Omental fat pad (tissue), 4 donors: ENCODE measurements at places on chromosomes 4 and X. TPM values are rescaled to one million over a fixed set of nuclear protein-coding genes. Genes with fewer than 3 reads are reported as not detected.

SPANXA2 gene
- total RNA-seq, result not detected

- DNase-seq, result no peak
Measured at GRCh38 chr4:8205241-8205707, 6.2 kb downstream of the SH3TC1 start.

LNX1 gene
- total RNA-seq, result 72.4 TPM

- DNase-seq, result no peak
Measured at GRCh38 chr4:87541521-87541920, 12.3 kb upstream of the SPARCL1 start.

- no peak for DNase-seq
Measured at GRCh38 chr4:174222266-174222872, 61.1 kb downstream of the FBXO8 start.

DNA sequence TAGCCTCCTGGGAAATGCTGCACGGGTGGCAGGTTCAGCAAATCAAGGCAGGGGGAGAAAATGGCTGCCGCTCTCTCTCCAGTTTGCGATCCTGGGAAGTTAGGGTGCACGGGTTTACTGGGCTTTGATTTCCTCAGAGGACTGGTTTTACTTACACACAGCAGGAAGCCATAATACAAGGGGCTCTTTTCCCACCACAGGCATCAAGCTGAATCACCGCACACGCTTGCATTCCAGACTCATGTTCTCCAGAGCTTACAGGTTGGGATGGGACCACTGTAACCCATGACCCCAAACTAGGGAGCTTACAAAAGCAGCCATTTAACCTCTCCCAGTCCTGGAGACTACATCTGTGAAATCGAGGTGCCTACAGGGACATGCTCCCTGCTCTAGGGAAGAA, 159.8 kb downstream of the DHRSX start:
- DNase-seq, result no peak

LDB2 gene
- total RNA-seq, result 53.0 TPM

GYPA gene
- total RNA-seq, result not detected

DNA sequence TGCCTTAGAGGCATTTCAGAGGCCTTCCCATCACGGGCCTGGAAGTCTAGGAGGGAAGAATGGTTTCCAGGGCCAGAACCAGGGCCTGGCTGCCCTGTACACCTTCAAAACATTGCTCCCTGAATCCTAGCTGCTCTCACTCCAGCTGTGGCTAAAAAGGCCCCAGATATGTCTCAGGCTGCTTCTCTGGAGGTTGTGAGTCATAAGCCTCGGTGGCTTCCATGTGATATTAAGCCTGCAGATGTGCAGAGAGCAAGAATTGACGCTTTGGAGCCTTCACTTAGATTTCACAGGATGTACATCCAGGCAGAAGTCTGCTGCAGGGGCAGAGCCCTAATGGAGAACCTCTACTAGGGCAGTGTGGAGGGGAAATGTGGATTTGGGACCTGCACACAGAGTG, 502.5 kb downstream of the GRXCR1 start:
- DNase-seq, result no peak

ABLIM2 gene
- total RNA-seq, result 10.1 TPM

- DNase-seq, result no peak
Measured at GRCh38 chrX:150314186-150314585, 48.9 kb upstream of the MAMLD1 start.

ERAS gene
- total RNA-seq, result not detected

GRCh38 chr4:188485906-188486305, 346.7 kb downstream of the TRIML1 start:
- no peak for DNase-seq

ATP1B4 gene
- not detected for total RNA-seq

- DNase-seq, result no peak
Measured at GRCh38 chr4:2825740-2826139, 17.9 kb upstream of the ADD1 start.

ZRSR2 gene
- 8.2 TPM for total RNA-seq

GRPR gene
- not detected for total RNA-seq

DNA sequence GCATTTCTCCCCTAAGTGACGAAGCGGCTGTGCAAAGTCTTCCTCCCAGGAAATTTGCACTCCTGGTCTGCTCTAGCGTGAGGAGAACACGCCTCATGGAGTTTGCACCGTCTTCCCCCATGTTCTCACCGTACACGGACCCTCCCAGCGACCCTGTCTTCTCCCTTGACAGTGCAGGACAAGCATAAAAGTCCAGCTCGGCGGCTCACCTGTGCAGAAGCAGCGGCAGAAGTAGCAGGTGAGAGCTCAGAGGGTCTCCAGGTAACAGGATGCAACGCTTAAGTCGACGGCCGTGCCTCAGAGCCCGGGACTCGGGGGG, 314 bp downstream of the P2RY8 start:
- DNase-seq, result no peak

- DNase-seq, result no peak
Measured at GRCh38 chrX:17415242-17415810, 40.3 kb downstream of the NHS start.

ARMCX1 gene
- total RNA-seq, result 13.7 TPM

DNA sequence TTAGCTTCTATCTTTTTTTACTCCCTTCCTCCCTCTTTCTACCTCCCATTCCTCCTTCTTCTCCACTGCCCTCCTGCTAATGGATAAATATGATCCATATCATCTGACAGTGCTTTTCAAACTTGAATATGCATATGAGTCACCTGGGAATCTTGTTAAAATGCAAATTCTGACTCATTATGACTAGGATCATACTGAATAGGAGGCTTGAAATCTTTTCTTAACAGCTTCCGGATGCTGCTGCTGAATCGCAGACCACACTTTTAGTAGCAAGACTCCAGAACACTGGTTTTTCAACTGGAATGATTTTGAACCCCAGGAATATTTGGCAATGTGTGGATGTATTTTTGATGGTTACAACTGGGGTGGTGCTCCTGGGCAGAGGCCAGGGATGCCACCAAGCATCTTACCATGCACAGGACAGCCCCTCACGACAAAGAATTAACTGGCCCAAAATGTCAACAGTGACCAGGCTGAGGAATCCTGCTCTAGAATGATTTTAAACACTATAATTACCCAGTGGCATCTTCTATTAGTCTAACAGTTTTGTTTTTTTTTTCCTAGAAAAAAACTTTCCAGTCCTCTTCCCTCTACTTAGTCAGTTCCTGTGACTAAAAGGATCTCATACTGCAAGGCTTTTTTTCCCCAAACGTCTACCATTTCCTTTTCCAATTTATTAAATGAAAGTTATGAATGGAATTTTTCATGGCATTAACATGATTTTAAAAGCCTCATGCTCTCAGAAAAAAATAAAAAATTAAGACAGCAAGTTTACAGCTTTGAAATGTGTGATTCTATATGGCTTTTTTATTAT, 10.6 kb upstream of the PYURF start:
- DNase-seq, result no peak

MID1 gene
- total RNA-seq, result 8.3 TPM

DNA sequence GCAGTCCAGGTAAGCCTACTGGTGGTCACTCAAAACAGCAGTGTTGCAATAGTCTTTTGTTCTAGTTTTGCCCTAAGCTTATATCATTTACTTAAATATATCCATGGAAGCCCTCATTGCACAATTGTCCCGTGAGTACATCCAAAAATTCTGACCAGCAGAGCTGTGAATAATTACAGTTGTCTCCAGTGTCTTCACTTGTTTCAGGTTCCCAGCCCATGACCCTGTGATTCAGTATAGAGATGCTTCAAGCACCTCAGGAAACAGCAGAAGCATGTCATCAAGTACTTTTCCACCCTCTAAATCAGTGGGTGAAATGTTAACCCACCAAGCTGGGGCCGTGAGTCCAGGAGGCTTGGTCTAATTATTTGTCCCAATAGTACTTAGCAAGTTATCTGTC, 214.9 kb upstream of the RPS6KA3 start:
- DNase-seq, result no peak

DNA sequence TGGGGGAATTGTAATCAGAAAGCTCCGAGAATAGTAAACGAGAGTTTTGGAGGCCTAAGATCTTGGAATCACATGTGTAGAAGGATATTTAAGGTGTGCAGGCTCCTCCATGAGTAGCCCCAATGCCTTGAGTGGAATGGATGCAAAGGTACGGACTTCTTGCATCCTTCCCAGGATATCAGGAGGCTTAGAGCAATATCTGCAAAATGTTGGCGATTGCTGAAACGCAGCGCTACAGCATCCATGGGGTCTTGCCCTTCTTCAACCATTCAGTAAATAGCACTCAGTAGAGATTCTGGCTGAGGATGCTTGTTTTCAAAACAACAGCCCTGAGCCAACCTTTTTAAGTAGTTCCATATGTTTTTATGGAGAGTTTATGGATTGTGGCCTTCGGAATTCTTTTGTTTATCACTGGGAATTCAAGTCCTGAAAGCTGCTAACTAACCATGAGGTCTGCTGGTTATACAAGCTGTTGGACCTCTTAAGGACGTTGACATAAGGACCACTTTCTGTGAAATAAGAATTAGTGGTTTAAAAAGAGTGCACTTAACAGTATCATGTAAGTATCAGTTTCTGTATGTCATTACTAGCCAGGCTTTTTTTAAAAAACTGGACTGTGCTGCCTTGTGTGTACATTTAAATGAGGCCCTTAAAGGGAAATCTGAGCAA, 228.8 kb upstream of the PGRMC2 start:
- DNase-seq, result no peak

DNA sequence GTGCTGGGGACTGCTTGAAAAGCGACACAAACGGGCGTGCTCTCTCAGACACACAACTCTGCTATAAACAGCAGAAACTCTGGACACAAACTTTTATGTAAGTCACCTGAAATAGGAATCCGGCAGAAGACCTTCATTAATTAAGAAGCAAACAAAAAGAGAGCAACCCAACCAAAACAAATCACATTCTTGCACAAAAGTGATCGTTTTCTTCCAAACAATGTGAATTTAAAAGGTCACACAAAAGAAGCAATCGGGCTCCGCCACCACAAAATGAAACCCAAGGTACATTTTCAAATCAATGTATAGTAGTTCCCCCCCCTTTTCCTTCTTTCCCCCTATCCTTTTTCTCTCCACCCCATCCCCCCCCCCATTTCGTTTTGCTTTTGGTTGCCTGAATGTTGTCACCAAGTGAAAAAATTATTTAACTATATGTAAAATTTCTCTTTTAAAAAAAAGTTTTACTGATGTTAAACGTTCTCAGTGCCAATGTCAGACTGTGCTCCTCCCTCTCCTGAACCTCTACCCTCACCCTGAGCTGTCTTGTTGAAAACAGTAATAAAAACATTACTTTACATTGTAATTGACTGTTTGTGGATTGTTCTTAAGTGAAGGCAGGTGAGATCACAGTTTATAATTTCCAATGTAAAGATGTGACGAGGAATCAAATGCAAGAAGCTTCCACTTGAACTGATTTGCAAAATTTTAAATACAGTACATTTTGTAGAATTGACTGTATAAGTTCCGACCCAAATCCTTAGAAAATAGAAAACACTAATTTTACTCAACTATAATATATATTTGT, 2.4 kb downstream of the MAB21L2 start:
- DNase-seq, result no peak

ADH7 gene
- not detected for total RNA-seq

- DNase-seq, result no peak
Measured at GRCh38 chrX:40734971-40735324, 394 bp downstream of the MED14 start.

CFAP97 gene
- 34.7 TPM for total RNA-seq
